ENCODE measurements at places on chromosomes 1 and 21. TPM values are rescaled to one million over a fixed set of nuclear protein-coding genes. Genes with fewer than 3 reads are reported as not detected.

The IFI44 gene
- total RNA-seq = 28.9 TPM

The RAVER2 gene
- total RNA-seq = 7.7 TPM

The NLRP3 gene
- not detected for total RNA-seq

The KCNE1 gene
- total RNA-seq = 0.33 TPM

The TNFRSF18 gene
- 0.77 TPM for total RNA-seq

The FCRL2 gene
- total RNA-seq = not detected

The ZBTB8B gene
- total RNA-seq = not detected

The SLC19A2 gene
- 8.9 TPM for total RNA-seq

The CD48 gene
- total RNA-seq = under 0.01 TPM

The PLA2G2A gene
- total RNA-seq = not detected

The ZBTB8A gene
- total RNA-seq = 5.9 TPM

The PALMD gene
- total RNA-seq = 0.51 TPM

The ZFYVE9 gene
- total RNA-seq = 44.6 TPM

The CTSS gene
- total RNA-seq = 2.6 TPM

The TSPEAR gene
- not detected for total RNA-seq

The SF3B4 gene
- total RNA-seq = 9.9 TPM

The S100A7A gene
- total RNA-seq = not detected

The TMEM200B gene
- total RNA-seq = 17.7 TPM

The JAM2 gene
- total RNA-seq = 2.1 TPM

The LRRC53 gene
- not detected for total RNA-seq

The PEX10 gene
- 31.6 TPM for total RNA-seq

The FMN2 gene
- 1.5 TPM for total RNA-seq

The ENO1 gene
- 963 TPM for total RNA-seq

The ATP6V1G3 gene
- total RNA-seq = not detected

The ALPL gene
- total RNA-seq = 1.5 TPM

The CD34 gene
- total RNA-seq = under 0.01 TPM

The CD1D gene
- 0.66 TPM for total RNA-seq

The AMPD1 gene
- total RNA-seq = not detected

The ZSWIM5 gene
- 0.77 TPM for total RNA-seq

The TMEM54 gene
- total RNA-seq = 69.9 TPM

The LRRC3 gene
- total RNA-seq = 0.26 TPM

The FCER1G gene
- not detected for total RNA-seq

The KANK4 gene
- not detected for total RNA-seq

The KRTAP11-1 gene
- total RNA-seq = not detected

The GPN2 gene
- 9.0 TPM for total RNA-seq

The PRRC2C gene
- total RNA-seq = 31.8 TPM

The SLFNL1 gene
- total RNA-seq = 0.66 TPM

The NGF gene
- total RNA-seq = 8.5 TPM

The CLCA4 gene
- total RNA-seq = not detected

The FALEC gene
- total RNA-seq = 1.0 TPM

The KCNT2 gene
- total RNA-seq = 8.1 TPM

The GBP1 gene
- total RNA-seq = 35.7 TPM

The NCMAP gene
- not detected for total RNA-seq

The C1orf53 gene
- total RNA-seq = 3.0 TPM
